Mammary microvascular endothelial cell (primary cell): ENCODE measurements at places on chromosomes 7 and 10. TPM values are rescaled to one million over a fixed set of nuclear protein-coding genes. Genes with fewer than 3 reads are reported as not detected.

The SMC3 gene
- total RNA-seq = 31.8 and 35.9 TPM in 2 replicates

The GRM3 gene
- not detected in 2 replicates for total RNA-seq

The MRPL32 gene
- 64.1 and 73.3 TPM in 2 replicates for total RNA-seq

The PRSS58 gene
- total RNA-seq = not detected in 2 replicates

The GDF2 gene
- not detected in 2 replicates for total RNA-seq

The ASAH2 gene
- 0.64 and 1.00 TPM in 2 replicates for total RNA-seq

The BTBD16 gene
- total RNA-seq = not detected in 2 replicates

The MOGAT3 gene
- not detected in 2 replicates for total RNA-seq

The ADIRF gene
- 34.7 and 71.8 TPM in 2 replicates for total RNA-seq

The STOX1 gene
- 0.59 TPM in 1 of 2 replicates, not detected in the other for total RNA-seq

The TAS2R3 gene
- not detected in 2 replicates for total RNA-seq

The FEZF1 gene
- not detected in 2 replicates for total RNA-seq

The WDR86 gene
- not detected in 2 replicates for total RNA-seq

The EVX1 gene
- not detected in 2 replicates for total RNA-seq

The GRM8 gene
- total RNA-seq = 0.30 TPM in 1 of 2 replicates, not detected in the other

The IFIT1B gene
- 0.34 TPM in 1 of 2 replicates, not detected in the other for total RNA-seq

The JAKMIP3 gene
- total RNA-seq = under 0.01 TPM in 1 of 2 replicates, not detected in the other

The SPAM1 gene
- total RNA-seq = not detected in 2 replicates

The PITX3 gene
- total RNA-seq = not detected in 2 replicates

The OR6B1 gene
- not detected in 2 replicates for total RNA-seq

The RARRES2 gene
- total RNA-seq = not detected in 2 replicates

The SFRP4 gene
- 0.33 TPM in 1 of 2 replicates, not detected in the other for total RNA-seq

The MACC1 gene
- not detected in 2 replicates for total RNA-seq

The INHBA gene
- 2.4 and 2.8 TPM in 2 replicates for total RNA-seq

The GNAI1 gene
- total RNA-seq = 50.6 and 51.6 TPM in 2 replicates

The CALY gene
- not detected in 2 replicates for total RNA-seq

The SORBS1 gene
- total RNA-seq = 2.3 and 4.2 TPM in 2 replicates

The SLC25A40 gene
- total RNA-seq = 11.9 and 21.5 TPM in 2 replicates

The VWDE gene
- total RNA-seq = not detected in 2 replicates

The HYAL4 gene
- total RNA-seq = 0.49 TPM in 1 of 2 replicates, not detected in the other

The CDC14C gene
- not detected in 2 replicates for total RNA-seq

The TRUB1 gene
- 20.0 and 21.2 TPM in 2 replicates for total RNA-seq

The GNAT3 gene
- total RNA-seq = not detected in 2 replicates

The FFAR4 gene
- not detected in 2 replicates for total RNA-seq

The CPVL gene
- total RNA-seq = 2.0 and 2.6 TPM in 2 replicates

The CFAP43 gene
- total RNA-seq = 0.15 TPM in 1 of 2 replicates, not detected in the other

The CLIP2 gene
- 29.5 and 30.0 TPM in 2 replicates for total RNA-seq

The POM121L12 gene
- total RNA-seq = not detected in 2 replicates

The SEC31B gene
- total RNA-seq = 0.87 and 0.89 TPM in 2 replicates
